ENCODE measurements at places on chromosomes 11 and 22.

DNA sequence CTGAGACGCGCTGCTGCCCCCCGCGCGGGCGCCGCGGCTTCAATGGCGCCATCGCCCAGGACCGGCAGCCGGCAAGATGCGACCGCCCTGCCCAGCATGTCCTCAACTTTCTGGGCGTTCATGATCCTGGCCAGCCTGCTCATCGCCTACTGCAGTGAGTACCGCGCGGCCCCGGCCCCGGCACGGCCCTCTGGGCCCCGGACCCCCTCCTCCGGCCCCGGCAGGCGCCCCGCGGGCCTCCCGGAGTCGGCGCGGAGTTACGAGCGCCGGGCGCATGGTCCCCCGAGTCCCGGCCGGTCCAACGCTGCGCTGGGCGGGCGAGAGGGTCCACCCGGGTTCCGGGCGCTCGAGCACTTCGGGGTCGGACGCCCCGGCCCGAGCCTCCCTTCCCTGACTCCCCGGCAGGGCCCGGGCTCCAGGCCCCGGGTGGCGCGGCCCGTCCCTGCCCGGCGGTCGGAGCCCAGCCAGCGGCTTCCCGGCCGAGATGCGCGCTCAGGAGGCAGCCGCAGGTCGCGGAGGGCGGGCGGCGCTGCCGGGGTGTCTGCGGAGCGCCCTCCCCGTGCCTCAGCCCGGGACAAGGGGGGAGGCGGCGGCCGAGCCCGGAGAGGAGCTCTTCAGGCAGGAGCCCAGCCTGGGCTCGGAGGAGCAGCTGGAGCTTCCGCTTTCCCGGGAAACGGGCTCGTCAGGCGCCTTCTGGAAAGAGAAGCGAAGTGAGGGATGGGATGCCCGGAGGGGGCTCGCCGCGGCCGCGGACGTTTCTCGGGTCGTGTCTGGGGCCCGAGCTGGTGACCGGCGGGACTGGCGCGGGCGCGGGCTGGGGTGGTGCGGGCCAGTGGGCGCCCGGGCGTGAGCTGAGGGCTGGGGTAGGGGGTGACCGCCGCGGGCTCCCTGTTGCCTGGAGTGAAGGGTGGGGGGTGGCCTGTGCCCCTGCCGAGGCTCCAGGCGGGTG lies 1337.8 kb downstream of the BRD1 start:
- no peak for DNase-seq

DNA sequence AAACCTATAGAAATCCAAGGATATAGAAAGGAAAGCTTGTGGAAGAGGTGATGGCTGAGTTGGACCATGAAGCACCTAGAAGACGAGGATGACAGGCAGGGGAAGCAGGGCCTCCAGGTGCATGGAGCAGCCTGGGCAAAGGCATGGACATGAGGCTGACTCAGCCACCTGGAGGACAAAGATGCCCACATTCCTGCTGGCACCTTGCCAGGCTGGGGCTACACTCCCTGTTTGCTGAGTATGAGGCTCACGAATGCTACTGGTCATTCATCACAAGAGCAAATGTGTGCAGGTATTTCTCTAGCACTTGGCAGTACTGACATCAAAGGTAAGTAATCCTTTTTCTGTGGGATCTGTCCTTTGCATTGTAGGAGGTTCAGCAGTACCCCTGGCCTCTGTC lies 7.1 kb upstream of the SCGB2A1 start:
- DNase-seq = no peak

GRCh38 chr22:34579519-34579918 lies 486.4 kb upstream of the ISX start:
- no peak for DNase-seq

DNA sequence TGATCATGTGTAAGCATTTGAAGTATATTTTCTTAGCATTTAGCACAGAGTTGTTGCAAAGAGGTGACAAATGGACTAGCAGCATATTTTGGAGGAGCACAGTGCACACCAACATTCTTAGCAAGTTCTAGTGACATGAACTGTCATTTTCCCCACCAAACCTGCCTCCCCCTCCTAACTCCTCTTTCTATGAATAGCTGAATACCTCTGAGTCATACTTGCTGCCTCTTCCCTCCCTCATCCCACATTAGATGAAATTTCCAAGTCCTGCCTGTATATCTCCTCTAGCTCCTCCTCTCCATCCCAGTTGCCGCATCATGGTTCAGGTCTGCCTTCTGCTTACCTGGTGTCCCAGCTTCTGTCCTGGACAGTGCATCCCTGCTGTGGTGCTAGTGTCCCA lies 7.2 kb downstream of the OSBP2 start:
- DNase-seq = no peak

DNA sequence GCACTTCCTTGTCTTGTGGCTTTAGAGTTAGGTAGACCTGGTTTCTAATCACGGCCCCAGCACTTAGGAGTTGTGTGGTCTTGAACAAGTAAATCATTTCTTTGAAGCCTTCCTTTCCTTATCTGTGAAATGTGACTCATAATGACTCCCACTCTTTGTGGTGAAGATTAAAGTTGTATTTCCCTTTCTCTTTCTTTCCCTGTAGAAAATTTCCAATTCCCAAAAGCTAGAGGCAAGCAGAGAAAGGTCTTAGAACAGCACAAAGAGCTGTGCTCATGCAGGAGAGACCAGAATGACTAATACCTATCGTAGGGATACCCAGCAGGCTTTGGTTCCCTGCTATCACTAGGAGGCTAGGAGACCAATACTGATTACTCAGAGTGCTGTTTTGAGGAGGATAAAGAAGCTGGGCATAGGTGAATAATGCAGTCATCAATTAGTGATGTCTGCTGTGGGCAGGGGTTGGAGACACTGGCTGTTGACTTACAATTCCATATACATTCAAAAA lies 270.7 kb upstream of the SYN3 start:
- no peak for DNase-seq

- no peak for DNase-seq
These were observed 7.9 kb downstream of the TIGD3 start for GRCh38 chr11:65362320-65362931.

DNA sequence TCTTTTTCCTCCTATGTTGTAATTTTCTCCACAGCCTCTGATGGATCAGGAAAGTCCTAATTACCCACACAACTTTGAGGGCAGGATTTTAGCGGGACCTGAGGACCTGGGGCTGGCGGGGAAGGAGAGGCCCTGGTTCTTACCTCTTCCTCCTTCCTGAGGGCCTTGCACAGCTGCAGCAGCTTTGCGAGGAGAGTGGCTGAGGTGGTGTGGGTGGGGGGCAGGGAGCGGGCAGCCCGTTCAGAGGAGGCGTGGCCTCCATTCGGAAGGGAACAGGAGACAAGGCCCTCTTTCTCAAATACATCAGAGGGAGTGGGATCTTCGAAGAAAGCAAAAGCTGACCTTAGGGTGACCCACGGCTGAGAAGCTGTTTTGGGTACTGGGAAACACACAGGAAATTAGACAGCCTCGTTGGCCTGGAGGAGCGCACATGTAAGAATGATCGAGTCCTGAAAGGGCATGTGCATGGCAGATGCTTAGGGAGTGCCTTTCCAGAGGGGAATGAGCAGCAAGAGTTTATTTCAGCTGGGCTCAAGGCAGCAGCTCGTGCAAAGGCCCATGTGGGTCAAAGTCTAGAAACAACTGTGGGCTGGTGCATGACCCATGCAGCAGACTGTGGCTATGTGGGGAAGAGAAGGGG lies 76.6 kb upstream of the NARS2 start:
- no peak for DNase-seq
